ENCODE measurements at places on chromosomes 4 and X. TPM values are rescaled to one million over a fixed set of nuclear protein-coding genes. Genes with fewer than 3 reads are reported as not detected.

Gene RNF175
- total RNA-seq, result not detected

Gene XAGE2
- total RNA-seq, result not detected

Gene SSX2
- total RNA-seq, result not detected

Gene GLUD2
- 2.5 TPM for total RNA-seq

Gene ZFP42
- total RNA-seq, result 0.03 TPM

Gene FAM193A
- total RNA-seq, result 12.0 TPM

Gene OCRL
- total RNA-seq, result 9.7 TPM

Gene IKBKG
- total RNA-seq, result 63.2 TPM

Gene SLC38A5
- total RNA-seq, result not detected

Gene DCAF12L2
- not detected for total RNA-seq

Gene RTL9
- 0.03 TPM for total RNA-seq

Gene USP17L5
- total RNA-seq, result not detected

Gene SLC10A4
- not detected for total RNA-seq

Gene CSN1S1
- not detected for total RNA-seq

Gene MAGEA2
- total RNA-seq, result not detected

Gene F8
- total RNA-seq, result 18.4 TPM

Gene SPANXN4
- total RNA-seq, result not detected

Gene TKTL1
- not detected for total RNA-seq

Gene ERAS
- not detected for total RNA-seq

Gene MAGEC1
- total RNA-seq, result not detected

Gene DNAJB14
- 42.0 TPM for total RNA-seq

Gene TSPAN7
- 1.1 TPM for total RNA-seq

Gene MTNR1A
- total RNA-seq, result not detected

Gene PAGE5
- 3.0 TPM for total RNA-seq

Gene TLR7
- not detected for total RNA-seq

Gene CHIC1
- 16.6 TPM for total RNA-seq

Gene KIAA1210
- 0.10 TPM for total RNA-seq

Measured in A172 (cell line).